ENCODE measurements at places on chromosomes 6 and 20. TPM values are rescaled to one million over a fixed set of nuclear protein-coding genes. Genes with fewer than 3 reads are reported as not detected.

The PPIL6 gene
- total RNA-seq: 4.2 TPM

The BPIFB4 gene
- total RNA-seq: not detected

The SEMG1 gene
- not detected for total RNA-seq

The ENPP4 gene
- 0.56 TPM for total RNA-seq

The SMAP1 gene
- 20.2 TPM for total RNA-seq

The ID4 gene
- not detected for total RNA-seq

The TLDC2 gene
- total RNA-seq: not detected

The SASH1 gene
- 17.3 TPM for total RNA-seq

The COL10A1 gene
- total RNA-seq: not detected

The MAFB gene
- 6.5 TPM for total RNA-seq

The ZNF391 gene
- total RNA-seq: 6.5 TPM

The TP53TG5 gene
- total RNA-seq: not detected

The TMC2 gene
- not detected for total RNA-seq

The POPDC3 gene
- total RNA-seq: 14.4 TPM

The TP53INP2 gene
- total RNA-seq: 2.5 TPM

The RIPPLY2 gene
- total RNA-seq: not detected

The KCNQ5 gene
- 13.7 TPM for total RNA-seq

The RHAG gene
- total RNA-seq: not detected

The EYA4 gene
- not detected for total RNA-seq

The CDH4 gene
- total RNA-seq: 11.7 TPM

The CCDC28A gene
- 7.3 TPM for total RNA-seq

The ADGRF5 gene
- total RNA-seq: not detected

The PBOV1 gene
- total RNA-seq: not detected

The SDC4 gene
- 283 TPM for total RNA-seq

The NFATC2 gene
- under 0.01 TPM for total RNA-seq

The CALHM5 gene
- 0.50 TPM for total RNA-seq

The KCNG1 gene
- 53.0 TPM for total RNA-seq

The SPTLC3 gene
- 7.1 TPM for total RNA-seq

The NAA20 gene
- 105 TPM for total RNA-seq

The ZNF292 gene
- total RNA-seq: 27.5 TPM

The C20orf202 gene
- not detected for total RNA-seq

The EFCAB8 gene
- 0.47 TPM for total RNA-seq

The VSTM2L gene
- total RNA-seq: 3.4 TPM

The PERP gene
- 287 TPM for total RNA-seq

The ACSS1 gene
- 1.1 TPM for total RNA-seq

The NR2E1 gene
- total RNA-seq: 0.24 TPM

The MATN4 gene
- 0.24 TPM for total RNA-seq

The SRSF12 gene
- 3.8 TPM for total RNA-seq

The PHACTR2 gene
- total RNA-seq: 32.1 TPM

The CST4 gene
- not detected for total RNA-seq

The SLC22A3 gene
- total RNA-seq: 4.2 TPM

The C6orf15 gene
- total RNA-seq: not detected

The ADGRG6 gene
- 23.5 TPM for total RNA-seq

The FAM217A gene
- total RNA-seq: not detected

The SLC17A3 gene
- total RNA-seq: not detected

The KIAA1755 gene
- 0.83 TPM for total RNA-seq

The PEX3 gene
- 24.7 TPM for total RNA-seq
